ENCODE measurements at places on chromosomes 1 and 21. TPM values are rescaled to one million over a fixed set of nuclear protein-coding genes. Genes with fewer than 3 reads are reported as not detected.

Gene TAS1R3
- total RNA-seq = 0.28 TPM

Gene BEST4
- total RNA-seq = 0.69 TPM

Gene SFN
- total RNA-seq = 0.87 TPM

Gene TTC22
- total RNA-seq = 4.1 TPM

Gene HES5
- total RNA-seq = 0.14 TPM

Gene C1orf116
- not detected for total RNA-seq

Gene C4BPB
- 1.4 TPM for total RNA-seq
